ENCODE measurements at places on chromosomes 4 and X.

DNA sequence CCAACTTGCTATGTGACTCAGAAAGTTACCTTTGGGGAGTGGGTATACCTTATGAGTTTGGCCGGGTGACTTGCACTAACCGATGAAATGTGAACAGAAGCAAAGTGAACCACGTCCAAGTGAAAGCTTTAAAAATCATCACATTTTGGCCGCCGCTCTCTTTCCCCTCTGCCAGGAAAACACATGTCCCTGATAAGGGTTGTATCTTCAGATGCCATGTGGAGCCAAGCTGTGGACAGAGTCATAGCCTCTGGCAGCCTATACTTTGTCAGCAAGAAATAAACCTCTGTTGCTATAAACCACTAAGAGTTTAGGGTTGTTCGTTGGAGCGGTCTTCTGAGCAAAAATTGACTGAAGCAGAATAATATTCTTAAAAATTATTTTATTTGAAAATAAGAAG lies 92.3 kb downstream of the PRDM5 start:
- no peak for DNase-seq

DNA sequence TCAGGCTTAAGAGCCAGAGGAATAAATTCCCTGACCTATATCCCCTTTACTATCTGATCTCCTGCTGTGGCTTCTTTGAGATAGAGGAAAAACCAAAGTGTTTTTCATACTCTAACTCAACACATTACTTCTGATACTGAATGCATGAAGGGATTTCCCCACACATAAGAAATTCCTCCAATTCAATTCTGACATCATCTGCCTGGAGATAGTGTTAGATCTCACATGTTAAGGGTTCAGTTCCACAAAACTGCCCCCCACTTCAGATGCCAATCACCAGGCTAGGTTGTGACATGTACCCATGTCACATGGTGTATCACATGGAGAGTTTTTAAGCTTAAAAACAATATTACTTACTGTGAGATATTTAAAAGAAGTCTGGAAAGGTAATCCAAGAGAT lies 46.8 kb downstream of the GSTCD start:
- no peak for DNase-seq

DNA sequence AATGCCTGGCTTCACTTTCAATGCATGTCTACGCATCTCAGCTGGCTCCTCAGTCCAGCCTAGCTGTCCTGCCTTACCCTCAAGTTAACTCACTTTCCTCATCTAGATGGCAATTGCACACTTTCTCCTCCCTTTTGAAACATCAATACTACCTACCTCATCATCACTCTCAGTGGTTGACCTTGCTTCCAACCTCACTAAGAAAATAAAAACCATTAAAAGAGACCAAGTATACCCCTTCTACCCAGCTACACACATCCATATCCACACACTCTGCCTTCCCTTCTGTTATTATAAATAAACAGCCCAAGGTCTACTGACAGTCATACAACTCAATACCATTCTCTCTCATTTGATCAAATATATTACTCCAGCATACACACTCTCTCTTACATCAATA lies 21.5 kb downstream of the SLC10A7 start:
- DNase-seq = no peak

- no peak for DNase-seq
These were observed 14.1 kb downstream of the SRPX start for GRCh38 chrX:38206542-38206941.

GRCh38 chr4:80655662-80656061 lies 320.1 kb downstream of the CFAP299 start:
- DNase-seq = no peak

- DNase-seq = no peak
These were observed 581.1 kb downstream of the INPP4B start for GRCh38 chr4:142264961-142265360.

GRCh38 chr4:73908965-73909364 lies 39.8 kb downstream of the CXCL1 start:
- no peak for DNase-seq

DNA sequence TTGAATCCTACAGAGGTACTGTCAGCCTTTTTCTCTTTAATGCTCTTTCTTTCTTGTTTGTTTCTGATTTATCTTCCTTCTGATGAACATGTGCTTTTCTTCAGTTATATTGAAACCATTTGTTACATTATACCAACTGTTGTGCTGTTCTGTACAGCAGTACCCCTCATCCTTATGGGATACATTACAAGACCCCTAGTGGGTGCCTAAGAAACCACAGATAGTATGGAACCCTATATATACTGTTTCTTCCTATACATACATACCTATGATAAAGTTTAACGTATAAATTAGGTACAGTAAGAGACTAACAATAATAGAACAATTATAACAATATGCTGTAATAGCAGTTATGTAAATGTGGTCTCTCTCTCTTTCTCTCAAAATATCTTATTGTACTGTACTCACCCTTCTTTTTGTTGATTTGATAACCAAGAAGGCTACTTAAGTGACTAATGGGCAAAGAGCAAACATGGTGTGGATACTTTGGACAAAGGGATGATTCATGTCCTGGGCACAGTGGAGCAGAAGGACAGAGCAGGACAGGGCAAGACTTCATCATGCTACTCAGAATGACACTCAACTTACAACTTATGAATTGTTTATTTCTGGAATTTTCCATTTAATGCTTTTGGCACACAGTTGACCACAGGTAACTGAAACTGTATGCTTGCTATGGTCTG lies 10.7 kb upstream of the YIPF7 start:
- no peak for DNase-seq

- no peak for DNase-seq
These were observed 347.4 kb downstream of the FAM47B start for GRCh38 chrX:35289952-35290351.

- no peak for DNase-seq
These were observed 16.4 kb downstream of the ARAP2 start for GRCh38 chr4:36227913-36228312.

- no peak for DNase-seq
These were observed 442.9 kb downstream of the MID1IP1 start for GRCh38 chrX:39244147-39244546.

DNA sequence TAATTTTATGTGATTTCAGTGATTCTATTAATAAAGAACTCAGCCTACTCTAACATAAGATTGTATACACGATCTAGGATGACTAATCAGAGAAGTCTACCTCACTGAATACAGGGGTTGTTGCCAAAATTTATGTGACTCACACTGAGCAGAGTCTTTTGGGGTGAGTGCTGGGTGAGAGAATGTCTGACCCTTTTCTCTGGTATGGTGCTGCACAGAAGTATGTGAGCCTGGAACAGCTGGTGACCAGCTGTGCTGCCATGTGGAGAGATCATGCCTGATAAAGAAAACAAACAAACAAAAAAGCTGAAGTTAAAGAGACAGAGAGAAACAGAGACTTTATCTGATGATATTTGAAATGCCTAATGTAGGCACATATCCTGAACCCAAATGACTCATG lies 618.1 kb upstream of the GRIA3 start:
- no peak for DNase-seq

- no peak for DNase-seq
These were observed 6.4 kb upstream of the PHEX start for GRCh38 chrX:22025751-22026150.

DNA sequence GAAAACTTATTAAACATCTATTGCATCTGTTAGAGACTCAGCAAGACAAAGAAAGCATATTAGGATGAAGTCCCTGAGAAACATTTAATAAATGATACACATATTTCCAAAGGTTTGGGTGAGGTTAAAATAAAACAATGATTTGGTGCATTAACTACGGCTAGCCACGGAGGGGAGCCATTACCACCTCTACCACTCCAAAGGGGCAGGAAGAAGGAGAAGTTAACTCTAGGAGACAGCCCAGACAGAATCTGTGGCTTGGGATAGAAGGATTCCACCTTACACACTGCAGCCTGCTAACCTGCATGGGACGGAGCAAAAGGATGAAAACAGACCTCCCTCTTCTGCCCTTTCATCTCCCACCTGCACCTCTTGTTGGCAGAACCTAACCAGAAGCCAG lies 189.1 kb upstream of the C1QTNF7 start:
- DNase-seq = no peak

DNA sequence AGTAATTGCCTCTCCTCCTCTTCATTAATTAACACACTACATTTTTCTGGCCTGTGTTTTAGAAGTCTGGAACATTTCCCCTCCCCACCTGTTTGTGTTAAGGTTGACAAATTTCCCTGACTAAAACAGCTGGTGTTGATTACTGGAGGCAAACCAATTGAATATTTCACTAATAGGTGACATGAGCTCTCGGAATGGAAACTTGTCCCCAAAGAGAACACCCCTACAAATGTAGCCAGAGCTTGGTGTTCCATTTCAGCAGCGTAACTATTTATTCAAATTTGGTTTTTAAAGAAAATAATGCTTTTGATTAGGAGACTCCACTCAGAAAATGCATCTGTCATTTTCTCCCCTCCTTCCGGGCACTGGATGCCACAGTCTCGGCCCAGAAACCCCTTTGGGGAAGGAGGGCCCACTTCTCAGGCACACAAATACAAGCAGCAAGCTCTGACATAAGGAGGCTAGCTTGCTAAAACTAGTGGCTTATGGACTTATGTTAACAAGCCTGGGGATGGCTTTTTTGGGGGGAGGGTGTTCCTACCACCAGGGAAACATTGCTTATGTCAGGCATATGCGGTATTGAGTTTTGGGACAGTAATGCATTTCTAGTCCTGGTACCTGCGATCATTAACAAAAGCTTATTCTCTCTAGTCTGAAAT lies 2.2 kb downstream of the RNF150 start:
- DNase-seq = no peak

DNA sequence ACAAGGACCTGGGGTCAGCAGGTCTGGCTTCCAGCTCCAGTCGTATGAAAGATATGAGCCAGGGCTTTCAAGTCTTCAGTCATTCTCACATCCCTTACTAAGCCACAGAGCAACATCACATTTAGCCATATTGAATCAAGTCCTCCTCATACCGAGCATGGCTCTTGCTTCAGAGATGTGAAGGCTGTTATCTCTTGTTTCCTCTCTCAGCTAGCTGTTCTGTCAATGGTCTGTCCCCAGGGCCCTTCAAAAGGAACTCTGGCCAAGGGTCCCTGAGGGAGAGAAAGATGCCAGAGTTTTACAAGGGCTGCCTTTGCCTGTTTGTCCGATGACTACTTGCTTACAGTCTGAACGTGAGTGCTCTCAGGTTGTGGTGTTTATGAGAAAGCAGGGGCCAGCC lies 30.5 kb downstream of the DOCK11 start:
- no peak for DNase-seq

GRCh38 chrX:51975811-51976210 lies 82.4 kb downstream of the MAGED1 start:
- DNase-seq = no peak

DNA sequence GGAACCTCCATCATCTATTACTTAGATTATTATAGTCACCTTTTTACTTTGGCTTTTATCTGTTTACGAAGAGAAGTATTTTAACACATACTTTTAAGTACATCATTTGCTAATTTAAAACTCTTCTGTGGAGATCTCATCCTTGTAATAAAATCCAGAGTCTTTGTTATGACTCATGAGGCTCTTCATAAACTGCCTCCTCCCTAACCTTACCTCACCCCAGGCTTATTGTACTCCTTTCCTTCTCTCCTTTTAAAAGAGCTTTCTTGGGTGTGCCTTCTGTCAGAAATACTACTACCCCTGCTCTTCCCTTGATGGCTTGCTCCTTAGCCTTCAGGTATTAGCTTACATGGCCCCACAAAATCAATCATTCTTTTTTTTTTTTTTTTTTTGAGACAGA lies 6.6 kb downstream of the ARL9 start:
- DNase-seq = no peak

DNA sequence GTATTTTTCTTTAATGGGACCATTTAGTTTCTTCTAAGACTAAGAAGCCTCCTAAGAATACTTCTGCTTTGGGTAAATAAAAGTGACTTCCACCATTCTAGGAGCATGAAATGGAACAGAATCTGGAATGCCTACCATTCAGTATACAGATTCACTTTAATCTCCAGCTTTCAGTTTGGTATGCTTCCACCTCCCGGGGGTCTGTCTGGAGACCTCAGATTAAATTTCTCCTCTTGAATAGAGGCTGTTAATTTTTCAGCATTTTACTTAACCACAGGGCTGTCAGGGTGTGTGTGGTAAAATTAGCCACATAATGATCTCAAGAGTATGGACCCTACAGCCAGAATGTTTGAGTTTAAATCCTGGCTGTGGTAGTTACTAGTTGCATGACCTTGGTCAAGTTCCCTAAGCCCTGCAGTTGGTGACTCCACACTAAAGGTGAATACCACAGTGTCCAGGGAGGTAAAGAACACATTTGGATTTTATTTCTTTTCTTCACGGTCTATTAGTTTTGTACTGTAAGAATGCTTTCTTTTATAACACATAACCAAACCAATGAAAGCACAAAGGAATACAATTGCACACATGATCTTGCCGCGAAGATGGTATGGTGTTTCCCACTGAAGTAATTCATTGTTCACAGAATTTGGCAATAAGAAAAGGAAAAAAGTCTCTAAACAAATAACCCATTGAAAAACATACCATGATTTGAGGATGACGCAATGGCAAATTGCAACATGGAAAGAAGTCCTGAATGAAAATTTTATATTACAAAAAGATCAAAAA lies 37.3 kb upstream of the TRIM2 start:
- no peak for DNase-seq

GRCh38 chr4:68074397-68074796 lies 55.3 kb downstream of the TMPRSS11F start:
- no peak for DNase-seq

DNA sequence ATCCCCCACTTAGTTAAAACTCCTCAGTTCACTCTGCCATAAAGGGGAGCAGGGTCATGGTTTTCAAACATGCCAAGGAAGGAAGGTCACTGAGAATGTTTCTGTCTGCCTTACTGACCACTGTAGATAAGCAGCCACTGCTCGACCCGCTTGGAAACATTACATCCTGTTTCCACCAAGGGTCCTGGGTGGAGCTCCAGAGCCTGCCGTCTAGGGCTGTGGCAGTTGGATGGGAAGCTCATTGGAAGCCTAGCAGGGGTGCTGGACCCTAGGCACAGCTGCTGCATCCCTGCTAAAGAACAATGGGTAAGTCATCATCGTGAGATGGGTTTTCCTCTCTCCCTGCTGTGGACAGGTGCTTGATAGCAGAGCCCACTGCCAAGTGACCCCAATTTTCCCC lies 76.0 kb upstream of the SRD5A3 start:
- no peak for DNase-seq

DNA sequence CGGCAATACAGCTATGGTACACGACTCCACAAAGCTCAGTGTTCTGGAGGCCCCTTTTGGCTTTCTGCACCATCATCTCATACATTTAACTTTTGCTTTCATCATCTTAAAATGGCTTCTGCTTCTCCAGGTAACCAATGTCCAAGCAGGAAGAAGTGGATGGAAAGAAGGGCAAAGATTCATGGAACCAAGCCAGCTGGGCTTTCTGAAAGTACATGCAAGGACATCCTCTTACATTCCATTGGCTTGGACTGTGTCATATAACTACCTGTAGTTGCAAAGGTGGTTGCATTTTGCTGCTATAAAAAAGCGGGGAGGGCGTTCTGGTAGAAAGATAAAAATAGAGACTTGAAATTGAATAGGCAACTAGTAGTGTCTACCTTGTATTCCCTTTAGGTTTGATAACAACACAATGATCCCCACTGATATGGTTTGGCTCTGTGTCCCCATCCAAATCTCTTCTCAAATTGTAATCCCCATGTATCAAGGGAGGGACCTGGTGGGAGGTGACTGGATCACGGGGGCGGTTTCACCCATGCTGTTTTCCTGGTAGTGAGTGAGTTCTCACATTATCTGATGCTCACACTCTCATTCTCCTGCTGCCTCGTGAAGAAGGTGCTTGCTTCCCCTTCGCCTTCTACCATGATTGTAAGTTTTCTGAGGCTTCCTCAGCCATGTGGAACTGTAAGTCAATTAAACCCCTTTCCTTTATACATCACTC lies 6.7 kb upstream of the FHIP1A start:
- DNase-seq = no peak

Measured in stimulated activated naive CD4-positive, alpha-beta T cell treated with Interleukin-2 at 50 U/mL for 16 hours (primary cell).